ENCODE measurements at places on chromosomes 5 and 9.
A peak's percentile ranks its signal among the peaks of the same experiment; 100 is the strongest.

DNA sequence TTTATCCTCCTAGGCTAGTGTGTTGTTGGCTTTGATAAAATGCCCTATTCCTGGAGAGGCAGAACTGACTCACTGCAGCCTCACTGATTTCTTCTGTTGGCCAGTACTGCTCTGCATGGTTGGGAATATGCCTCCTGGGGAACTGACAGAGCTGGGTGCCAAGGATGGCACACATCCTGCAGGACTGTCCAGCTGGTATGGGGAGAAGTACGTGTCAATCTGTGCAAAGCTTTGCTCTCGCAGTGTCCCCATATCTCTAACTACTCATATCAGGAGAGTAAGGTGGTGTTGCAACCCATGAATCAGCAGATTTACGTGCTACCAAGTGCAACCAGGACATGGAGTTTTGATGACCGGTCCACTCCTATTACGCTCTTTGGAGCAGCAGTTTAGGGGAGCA is 74.7 kb downstream of the TEK start:
- DNase-seq, result no peak

GRCh38 chr9:35795695-35796094 is 4.3 kb downstream of the NPR2 start:
- no peak for DNase-seq

- DNase-seq, result no peak
Measured at GRCh38 chr9:136372561-136373299, 739 bp downstream of the CARD9 start.

- DNase-seq, result no peak
Measured at GRCh38 chr9:120736881-120737280, 22.6 kb upstream of the MEGF9 start.

GRCh38 chr5:151196556-151197290 is 27.2 kb downstream of the CCDC69 start:
- no peak for DNase-seq

GRCh38 chr9:16039218-16039987 is 486.6 kb downstream of the CCDC171 start:
- DNase-seq, result peak; percentile 35

DNA sequence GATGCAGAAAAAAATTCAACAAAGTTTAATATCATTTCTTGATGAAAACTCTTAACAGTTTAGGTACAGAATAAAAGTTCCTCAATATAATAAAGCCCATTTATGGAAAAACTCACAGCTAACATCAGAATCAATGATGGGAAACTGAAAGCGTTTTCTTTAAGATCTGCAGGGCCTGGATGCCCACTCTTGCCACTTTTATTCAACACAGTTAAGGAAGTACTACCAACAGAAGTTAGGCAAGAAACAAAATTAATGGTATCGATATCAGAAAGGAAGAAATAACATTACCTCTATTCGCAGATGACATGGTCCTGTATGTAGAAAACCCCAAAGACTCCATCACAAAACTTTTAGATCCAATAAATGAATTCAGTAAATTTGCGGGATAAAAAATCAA is 542.4 kb upstream of the RGMB start:
- no peak for DNase-seq

DNA sequence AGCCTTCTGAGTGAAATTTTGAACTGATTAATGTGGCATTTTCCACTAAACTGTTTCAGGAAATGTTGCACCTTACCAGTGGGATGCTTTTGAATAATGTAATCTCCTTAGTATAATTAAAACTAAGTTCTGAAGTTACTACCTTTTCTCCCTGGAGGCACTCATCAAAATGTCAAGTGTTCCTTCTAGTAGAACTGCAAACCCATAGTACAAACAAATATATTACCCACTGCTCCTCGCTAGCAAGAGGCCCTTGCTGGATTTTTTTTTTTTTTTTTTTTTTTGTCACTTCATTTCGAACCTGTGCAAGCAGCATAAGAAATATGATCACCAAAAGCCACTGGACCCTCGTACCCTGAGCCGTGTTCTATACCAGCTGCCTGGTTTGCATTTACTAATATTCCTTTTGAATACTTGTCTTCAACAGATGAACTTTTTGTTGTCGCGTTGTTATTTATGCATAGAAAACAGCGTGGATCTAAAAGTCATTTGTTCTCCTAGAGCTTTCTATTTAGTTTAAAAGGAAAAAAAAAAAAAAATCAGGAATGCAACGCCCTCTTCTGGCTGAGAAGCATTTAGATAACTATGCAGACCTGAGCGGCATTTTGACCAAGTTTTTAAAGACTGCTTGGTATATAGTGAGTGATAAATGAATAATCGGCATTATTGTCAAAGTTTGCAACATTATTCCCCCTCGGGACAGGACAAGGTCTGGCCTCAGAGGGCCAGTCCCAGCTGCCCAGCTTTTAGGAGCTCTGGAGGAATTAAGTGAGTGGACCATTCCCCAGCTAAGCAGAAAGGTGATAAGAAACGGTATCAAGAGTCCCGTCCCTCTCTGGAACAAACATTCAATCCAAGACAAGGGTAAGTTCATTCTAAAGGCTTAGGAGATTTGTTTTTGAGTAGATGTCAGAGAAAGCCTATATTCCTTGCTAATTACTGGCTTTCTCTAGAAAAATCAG is 162.5 kb upstream of the KIF2A start:
- no peak for DNase-seq

DNA sequence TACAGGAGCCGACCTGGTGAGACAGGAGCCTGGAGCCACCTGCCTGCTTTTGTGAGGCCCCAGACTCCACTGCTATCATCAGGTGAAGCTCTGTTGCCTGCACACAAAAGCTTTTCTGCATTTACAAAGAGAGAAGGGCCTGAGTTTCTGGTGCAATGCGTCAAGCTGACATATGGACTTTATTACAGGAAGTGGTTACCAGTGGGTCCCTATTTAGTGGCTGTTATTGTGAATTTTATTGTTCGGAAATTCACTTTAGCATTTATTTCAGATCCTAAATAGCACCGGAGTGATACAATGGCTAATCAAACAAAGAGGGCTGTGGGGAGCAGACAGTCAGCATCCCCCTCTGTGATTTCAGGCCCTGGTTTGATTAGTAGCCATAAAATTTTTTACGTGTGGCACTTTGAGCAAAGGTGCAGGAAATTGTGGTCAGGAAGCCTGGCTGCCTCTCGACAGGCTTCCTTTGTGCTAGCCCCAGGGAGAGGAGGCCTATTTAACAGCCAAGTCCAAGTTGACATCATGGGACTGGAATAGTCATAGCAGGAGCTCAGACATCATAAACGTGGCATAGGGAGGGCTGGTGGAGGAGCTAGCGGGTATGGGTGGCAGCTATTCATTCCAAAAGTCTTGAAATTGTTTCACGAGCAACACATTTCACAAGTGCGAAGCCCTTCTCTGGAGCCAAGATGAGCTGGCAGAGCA is 8.4 kb downstream of the TGFBI start:
- no peak for DNase-seq

DNA sequence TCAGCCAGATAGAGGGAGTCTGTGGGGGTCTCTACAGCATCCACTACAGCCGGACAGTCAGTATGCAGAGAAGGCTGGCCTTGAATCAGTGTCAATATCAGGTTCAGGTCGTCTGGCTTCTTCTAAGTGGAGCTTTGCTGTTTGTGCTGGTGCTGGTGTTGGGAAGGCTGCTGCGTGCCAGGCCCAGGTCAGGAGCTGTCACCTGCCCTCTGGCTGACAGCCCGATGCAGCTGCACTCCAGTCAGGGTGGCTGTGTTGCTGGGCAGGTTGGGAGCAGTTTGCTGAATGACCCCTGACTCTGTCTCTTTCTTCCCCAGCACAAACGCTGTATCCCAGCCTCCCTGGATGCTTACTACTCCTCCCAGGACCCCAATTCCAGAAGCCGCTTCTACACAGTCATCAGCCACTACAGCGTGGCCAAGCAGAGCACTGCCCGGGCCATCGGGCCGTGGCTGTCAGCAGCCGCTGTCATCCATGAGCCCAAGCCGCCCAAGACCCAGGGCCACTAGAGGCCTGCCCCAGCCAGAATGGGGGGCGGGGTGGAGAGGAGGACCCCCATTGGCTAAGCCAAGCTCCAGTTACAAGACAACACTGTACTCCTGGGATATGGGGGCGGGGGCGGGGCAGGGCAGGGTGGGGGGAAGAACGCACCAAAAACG is 61.6 kb downstream of the NSG2 start:
- DNase-seq, result no peak

DNA sequence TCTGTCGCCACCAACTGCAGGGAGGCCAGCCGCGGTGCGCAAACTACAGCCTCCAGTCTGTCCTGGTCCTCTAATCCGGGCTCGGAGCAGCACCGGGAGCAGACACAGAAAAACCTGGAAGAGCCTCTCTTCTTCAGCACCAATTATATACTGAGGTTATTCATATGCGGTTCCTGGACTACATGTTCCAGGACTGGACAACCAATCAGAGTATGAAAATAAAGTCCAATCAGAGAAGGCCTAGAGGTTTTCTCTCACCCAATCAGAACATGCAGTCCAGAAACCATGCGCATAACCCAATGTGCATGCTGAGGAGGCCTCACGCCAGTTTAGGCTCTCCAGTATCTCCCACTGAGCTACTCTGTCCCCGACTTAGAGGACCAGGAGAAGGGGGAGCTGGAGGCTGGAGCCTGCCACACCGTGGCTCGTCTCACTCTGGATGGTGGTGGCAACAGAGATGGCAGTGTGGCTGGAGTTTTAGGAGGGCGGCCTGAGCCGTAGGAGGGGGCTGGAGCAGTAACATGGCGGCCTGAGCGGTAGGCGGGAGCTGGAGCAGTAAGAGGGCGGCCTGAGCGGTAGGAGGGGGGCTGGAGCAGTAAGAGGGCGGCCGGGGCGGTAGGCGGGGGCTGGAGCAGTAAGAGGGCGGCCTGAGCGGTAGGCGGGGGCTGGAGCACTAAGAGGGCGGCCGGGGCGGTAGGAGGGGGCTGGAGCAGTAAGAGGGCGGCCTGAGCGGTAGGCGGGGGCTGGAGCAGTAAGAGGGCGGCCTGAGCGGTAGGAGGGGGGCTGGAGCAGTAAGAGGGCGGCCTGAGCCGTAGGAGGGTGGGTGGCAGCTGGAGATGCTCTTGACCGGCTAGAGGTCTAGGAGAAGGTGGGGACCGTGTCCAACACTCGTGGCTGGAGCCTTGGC is 20.4 kb upstream of the TRIM52 start:
- no peak for DNase-seq

- peak; percentile 45 for DNase-seq
Measured at GRCh38 chr5:141121563-141121962, at the start of gene PCDHB4. Gene PCDHB4, plus strand, starts transcription at chr5:141121818. Its CDS starts 181 bp downstream, at chr5:141121999.

GRCh38 chr9:76112151-76112550 is 221.7 kb downstream of the PCSK5 start:
- no peak for DNase-seq

DNA sequence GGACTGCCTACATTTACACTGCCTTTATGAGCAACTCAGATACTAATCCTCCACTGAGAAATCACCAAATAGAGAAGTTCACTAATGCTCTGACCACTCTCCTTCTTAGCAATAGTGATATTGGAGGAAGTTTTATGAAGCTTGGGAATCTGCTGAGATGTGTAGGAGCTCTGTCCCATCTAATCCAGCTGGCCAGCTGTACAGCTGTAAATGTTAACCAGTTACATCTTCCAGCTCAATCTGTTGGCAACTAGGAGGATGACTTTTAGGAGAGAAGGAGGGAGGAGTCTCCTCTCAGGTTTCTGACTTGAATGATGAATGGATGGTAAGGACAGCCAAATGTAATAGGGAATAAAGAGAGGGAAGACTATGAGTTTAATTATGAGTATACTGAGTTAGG is 36.3 kb upstream of the LRRC19 start:
- DNase-seq, result no peak

- DNase-seq, result no peak
Measured at GRCh38 chr9:73116031-73116430, 35.6 kb upstream of the ANXA1 start.

DNA sequence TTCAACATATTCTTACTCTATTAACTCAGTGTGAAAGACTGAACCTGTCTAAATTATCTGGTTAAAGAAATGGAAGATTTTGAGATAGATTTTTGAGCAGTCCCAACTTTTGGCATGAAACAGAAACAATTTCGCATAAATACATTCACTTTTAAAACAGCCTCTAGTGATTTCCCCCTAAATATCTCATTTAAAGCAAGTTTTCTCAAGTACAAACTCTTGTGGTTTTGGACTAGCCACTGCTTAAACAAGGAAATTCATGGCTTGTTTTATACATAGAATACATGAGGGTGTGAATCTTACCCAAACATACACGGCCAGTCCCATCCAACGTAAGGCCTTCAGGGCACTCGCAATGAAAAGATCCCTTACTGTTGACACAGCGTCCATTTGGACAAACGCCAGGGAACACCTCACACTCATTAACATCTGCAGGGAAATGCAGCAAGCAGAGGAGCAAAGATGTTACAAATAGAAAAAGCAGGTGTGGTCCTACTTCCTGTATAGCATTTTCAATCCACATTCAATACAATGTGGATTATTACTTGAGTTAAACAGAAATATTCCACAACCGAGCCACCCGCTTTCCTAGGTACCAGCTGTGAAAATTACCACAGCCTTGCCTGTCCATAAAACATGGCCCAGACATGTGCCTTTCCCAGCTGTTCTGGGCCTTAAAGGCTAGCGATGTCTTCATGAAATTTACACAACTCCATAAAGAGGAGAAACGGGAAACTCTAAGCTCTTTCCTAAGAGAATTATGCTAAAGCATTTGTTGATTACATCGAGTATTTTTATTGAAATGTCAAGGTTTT is 188.8 kb downstream of the FBN2 start:
- DNase-seq, result peak; percentile 27

DNA sequence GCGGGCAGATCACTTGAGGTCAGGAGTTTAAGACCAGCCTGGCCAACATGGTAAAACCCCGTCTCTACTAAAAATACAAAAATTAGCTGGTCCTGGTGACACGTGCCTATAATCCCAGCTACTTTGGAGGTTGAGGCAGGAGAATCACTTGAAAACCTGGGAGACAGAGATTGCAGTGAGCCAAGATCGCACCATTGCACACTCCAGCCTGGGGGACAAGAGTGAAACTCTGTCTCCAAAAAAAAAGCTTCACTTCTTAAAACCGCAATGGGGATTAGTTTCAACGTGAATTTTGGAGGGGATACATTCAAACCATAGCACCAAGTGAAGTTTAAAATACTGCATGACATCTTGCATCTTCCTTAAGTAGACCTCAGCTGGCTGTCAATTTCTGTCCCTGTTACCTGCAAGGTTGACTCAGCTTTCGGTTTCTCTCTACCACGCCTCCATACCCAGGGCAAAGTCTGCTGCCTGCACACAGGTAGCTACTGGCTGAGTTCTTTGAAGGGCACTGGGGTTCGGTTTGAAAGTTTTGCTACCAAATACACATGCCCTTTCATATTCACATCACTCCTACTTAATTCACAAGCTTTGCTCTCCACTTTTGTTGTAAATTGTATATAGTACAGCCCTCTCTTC is 69.3 kb downstream of the KIAA1958 start:
- no peak for DNase-seq

- no peak for DNase-seq
Measured at GRCh38 chr5:66958201-66958979, 238.2 kb downstream of the CD180 start.
